Fibroblast of skin of scalp (primary cell): ENCODE measurements at places on chromosomes 3 and 15.

DNA sequence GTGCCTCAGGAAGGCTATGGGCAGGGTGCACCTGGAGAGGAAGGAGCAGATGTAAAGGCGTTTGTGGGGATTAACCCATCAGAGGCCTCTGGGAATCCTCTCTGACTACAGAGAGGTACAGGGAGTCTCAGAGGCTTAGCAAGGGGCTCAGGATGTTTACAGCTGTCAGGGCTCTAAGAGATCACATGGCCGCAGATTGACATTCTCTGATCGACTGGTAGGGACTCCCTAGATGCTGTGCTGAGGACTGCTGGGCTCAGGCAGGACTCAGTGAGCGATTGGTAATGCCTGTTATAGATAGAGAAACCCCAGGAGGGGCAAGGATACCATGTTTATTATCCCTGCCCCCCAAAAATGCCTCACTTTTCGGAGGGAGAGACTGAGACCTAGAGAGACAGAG lies 103.5 kb downstream of the CORO2B start:
- no peak for DNase-seq

DNA sequence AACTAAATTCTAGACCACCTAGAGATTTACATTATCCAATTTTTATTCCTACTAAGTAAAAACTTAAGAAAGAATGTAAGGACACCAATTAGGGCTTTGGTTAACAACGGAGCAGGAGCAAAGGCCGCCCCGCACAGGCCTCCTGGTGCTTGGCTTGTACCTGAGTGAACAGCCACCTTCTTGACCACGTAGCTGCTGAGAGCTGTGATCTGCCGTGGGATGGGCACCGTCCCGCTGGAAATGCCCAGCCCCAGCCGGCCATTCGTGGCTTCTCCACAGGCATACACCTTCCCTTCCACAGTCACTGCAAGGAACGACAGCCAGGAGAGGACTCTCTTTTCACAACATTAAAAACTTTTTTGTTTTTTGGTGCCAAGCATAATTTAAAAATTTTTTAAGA lies 79.6 kb upstream of the OCA2 start:
- no peak for DNase-seq

DNA sequence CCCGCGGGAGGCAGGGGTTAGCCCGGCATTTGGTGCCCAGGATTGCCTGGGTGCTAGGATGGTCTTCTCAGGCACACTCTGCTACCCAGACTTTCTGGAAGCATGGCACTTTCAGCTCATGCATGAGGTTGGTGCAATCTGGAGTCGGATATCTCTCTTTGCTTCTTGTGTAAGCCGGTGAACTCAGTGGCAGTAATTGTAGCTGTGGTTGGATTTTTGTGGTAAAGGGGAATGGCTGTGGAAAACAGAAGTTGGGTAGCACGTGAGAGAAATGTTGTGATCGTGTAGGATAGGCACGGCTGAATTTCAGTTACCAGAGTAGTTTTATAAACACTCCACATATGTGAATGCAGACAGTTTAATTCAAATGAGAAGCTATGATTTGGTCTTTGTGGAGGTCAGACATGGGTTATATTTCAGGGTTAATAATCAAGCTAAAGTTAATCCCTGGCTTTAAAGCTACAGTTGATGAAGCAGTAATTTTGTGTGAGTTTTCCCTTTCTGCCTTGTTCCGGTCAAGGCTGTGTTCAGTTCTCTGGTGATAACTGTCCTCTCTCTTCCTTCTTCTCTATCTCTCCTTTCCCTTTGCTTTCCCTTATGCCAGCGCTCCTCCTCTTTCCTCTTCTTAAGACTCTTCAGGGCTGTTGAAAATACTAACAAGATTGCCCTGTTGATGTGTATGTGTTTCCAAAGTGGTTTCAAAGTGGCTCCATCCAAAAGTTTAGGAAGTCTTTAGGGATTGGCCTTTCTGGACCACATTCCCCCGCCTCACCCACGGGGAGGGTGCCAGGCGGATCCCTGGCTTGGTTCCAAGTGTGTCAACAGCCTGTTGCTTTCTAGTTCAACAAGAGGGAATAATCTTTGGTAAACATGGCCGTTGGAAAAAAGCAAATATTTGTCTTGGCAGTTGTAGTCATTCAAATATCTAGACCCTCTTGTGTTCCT lies 404.6 kb upstream of the C2CD4B start:
- peak; percentile 83 for DNase-seq

DNA sequence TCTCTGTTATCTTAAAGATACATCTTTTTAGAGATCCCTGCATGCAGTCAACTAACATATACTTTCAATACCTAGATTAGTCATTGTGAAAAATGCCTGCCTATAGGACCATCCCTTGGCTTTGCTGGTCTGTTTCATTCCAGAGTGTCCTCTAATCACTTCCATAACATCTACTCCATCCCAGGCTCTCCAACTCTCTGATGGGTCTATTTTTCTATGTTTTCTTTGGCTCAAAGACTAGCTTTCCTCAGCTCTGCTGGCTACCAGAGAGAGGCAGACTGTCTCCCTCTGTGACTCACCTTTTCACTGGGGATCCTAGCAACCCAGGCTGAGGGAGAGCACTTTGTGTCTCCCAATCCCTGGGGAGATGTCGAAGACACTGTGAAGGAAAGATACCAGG lies 547.7 kb upstream of the MCTP2 start:
- peak; percentile 32 for DNase-seq

GRCh38 chr15:35757361-35757760 lies 211.4 kb upstream of the DPH6 start:
- no peak for DNase-seq

- no peak for DNase-seq
These were observed 8.9 kb upstream of the SEMA5B start for GRCh38 chr3:123036352-123037014.

DNA sequence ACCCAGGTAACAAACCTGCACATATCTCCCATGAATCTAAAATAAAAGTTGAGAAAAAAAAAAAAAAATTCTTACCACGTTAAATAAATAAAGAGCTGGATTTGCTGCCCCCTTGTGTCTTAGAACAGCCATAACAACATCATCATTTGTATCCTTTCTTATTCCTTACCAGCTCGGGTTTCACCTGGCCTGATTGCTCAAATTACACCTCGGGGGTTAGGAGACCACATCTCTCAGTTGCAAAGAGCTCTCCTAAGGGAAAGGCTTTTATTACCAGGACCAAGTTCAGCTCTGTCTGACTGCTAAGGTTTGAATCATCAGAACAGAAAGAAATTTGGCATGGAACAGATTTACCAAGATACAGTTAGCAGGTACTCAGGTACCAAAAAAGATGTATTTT lies 25.8 kb upstream of the RPL39L start:
- DNase-seq = peak; percentile 60

DNA sequence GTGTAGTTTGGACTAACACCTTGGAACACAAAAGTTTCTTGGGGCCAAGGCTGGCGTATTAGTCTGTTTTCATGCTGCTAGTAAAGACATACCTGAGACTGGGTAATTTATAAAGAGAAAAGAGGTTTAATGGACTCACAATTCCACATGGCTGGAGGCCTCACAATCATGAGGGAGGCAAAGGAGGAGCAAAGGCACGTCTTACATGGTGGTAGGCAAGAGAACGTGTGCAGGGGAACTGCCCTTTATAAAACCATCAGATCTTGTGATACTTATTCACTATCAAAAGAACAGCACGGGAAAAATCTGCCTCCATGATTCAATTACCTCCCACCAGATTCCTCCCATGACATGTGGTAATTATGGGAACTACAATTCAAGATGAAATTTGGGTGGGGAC lies 9.4 kb upstream of the CCR2 start:
- DNase-seq = no peak

DNA sequence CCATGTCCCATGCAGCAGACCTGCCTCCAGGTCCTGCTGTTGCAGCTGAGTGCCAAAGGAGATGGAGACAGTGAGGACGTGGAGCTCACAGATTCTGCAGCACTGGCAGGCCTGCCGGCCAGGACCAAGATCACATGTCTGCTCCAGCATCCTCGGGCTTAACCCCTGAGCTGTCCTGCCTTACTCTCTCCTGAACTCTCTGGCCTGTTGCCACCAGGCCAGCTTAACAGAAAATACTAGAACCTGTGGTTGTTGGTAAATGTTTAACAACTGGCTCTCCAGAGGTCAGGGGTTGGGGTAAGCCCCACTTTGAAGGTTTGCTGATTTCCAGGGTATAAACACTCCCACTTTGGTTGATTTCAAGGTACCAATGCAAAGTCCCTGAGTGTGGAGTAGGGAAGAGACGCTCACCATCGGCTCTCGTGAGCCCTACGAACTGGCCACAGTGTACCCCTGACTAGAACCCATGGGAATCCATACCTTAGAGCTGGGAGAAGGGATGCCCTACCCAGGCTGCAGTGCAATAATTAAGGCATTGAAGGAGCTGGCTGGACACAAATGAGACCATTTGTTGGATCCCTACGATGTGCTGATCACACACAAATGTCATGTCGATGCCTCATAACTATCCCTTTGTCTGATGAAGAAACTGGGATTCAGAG lies 147.9 kb downstream of the OR4M2 start:
- DNase-seq = no peak

DNA sequence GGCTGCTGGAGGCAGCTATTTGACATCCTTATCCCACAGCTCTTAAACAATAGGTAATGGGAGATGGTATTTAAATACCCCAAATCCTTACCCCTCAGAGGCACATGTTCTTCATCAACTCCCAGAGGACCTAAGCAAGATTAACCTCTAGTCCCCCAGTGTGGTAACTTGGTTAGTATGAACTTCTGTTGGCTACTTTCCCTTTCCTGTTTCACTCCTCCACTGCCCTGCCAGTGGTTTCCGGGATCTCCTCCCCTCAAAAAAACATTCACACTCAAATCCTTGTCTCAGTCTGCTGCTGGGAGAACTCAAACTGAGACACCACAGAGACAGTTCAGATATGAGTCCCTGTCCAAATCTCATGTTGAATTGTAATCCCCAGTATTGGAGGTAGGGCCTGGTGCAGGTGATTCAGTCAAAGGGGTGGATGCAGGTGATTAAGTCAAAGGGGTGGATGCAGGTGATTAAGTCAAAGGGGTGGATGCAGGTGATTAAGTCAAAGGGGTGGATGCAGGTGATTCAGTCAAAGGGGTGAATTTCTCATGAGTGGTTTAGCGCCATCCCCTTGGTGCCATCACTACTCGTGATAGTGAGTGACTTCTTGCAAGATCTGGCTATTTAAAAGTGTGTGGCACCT lies 335.0 kb upstream of the CTNNB1 start:
- DNase-seq = no peak
